Stimulated activated CD4-positive, alpha-beta T cell treated with anti-CD3 and anti-CD28 coated beads, Interleukin-4, amount 100 ng/mL, for 24 hours (primary cell): ENCODE measurements at places on chromosomes 5 and 9.

GRCh38 chr5:179344431-179345182 is 654 bp downstream of the ADAMTS2 start:
- no peak for DNase-seq

DNA sequence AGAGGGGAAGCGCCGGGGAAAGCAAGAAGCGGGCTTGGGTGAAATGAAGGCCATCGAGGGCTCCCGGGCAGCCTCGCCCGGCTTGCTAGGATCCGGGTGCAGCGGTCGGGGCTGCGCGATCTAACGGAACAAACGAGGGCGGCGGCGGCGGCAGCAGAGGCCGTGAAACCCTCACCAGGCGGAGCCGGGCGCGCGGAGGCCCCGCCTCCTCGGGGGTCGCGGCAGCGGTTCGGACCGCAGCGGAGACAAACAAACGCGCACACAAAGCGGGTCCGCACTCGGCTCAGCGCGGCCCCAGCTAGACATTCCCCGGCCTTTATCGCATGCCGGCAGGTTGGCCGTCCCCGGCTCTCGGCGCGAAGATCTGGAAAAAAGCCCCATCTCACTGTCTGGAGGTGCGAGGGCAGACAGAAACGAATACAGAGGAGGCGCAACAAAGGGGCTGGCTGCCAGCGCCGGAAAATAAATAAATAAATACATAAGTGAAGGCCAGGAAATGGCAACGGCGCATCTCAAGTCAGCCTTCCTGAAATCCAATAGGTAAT is 10.5 kb upstream of the TRIM36 start:
- DNase-seq, result peak; percentile 10

DNA sequence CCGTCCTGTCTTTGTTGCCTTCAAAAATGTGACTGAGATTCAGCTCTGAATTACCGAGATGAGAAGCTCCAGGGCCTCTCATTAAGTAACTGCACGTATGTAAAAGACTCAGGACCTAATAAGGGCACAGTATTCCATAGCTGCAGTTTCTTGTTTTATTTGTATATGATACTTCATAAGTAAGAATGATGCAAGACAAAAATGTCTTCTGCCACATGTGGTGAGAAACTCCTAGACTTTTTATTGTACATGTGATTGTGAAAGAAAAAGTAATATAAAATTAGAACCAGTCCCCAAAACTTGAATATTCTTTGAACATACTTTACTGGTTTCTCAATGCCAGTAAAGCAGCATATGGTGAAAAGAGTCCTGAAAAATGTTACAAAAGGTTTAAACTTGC is 110.1 kb upstream of the OTULINL start:
- no peak for DNase-seq

DNA sequence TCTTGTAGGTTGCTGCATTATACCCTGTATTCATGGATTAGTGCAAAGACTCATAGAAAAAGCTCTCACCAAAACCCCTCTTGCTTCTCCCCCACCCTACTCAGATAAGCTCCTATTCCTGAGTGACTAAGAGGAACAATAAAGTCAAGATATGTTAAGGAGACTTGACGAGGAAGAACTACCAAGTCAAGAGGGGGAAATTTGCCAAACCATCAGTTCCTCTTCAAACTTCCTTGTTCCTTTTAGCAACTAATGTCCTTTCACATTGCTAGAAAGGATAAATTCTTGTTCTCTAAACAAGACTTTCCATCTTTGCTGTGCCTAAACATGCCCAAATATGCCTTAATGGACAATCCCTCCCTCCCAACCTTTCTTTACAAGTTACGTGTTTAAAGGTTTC is 27.0 kb downstream of the CNOT8 start:
- DNase-seq, result no peak

- DNase-seq, result no peak
Observed at GRCh38 chr9:113609562-113610318, 146.2 kb downstream of the RGS3 start.

- no peak for DNase-seq
Observed at GRCh38 chr9:108751369-108751768, 104.4 kb downstream of the ACTL7B start.

GRCh38 chr5:123429993-123430392 is 6.8 kb upstream of the CEP120 start:
- no peak for DNase-seq

- no peak for DNase-seq
Observed at GRCh38 chr5:176180339-176180738, 57.9 kb upstream of the SIMC1 start.

DNA sequence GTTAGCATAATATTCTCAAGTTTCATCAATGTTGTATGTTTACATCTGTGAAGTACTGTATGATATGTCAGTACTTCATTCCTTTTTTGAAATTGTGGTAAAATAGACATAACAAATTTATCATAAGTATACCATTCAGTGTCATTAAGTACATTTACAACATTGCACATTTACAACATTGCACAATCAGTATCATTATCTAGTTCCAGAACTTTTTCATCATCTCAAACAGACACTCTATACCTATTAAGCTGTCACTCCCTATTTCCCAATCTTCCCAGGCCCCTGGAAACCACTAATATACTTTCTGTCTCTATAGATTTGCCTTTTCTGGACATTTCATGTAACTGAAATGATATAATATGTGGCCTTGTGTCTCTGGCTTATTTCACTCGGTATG is 75.1 kb upstream of the ATG10 start:
- no peak for DNase-seq

GRCh38 chr9:131033269-131034224 is 24.6 kb downstream of the LAMC3 start:
- DNase-seq, result no peak

DNA sequence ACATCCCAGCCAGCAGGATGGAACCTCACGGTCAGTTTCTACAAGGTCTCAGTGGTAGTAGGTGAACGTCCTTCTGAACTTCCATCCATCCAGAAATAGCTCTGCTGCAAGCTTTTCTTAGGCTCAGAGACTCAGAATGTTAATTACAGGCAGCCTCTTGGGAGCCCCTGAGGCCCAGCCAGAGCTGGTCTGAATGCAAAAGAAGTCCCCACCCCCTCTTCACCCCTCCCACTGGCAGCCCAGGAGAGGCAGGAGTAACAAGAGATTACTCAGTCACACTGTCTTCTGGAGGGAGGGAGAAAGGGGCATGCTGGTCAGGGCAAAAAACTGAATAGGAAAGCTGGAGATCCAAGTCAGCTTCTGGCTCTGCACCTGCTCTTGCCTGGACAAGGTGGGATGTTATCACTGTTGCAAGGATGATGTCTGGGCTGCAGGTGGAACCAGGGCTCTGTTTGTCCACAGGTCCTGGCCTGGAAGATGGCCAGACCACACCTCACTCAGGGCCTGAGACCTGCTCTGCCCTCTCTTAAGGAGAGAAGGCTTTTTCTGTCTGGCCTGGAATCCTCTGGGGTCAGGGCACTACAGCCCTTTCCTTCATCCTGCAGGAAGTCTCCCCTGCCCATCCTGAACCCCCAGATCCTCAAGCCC is 9.1 kb downstream of the ENHO start:
- no peak for DNase-seq

DNA sequence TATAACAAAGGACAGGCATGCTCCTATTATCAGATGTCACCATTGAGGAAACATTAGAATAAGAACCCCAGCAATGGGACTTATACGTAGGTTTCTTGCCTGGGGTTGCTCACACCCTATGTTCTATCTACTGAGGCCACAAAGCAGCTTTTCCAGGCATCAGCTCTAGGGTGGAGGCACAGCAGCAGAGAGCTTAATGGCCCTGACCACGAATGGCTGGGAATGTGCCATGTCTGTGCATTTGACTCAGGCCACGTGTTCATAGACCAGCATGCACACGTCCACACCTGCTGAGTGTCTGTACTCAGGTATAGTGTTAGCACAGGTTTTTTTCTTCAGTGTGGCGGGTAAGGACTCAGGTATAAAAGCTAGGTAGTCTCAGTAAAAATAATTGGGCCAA is 129.4 kb downstream of the AOPEP start:
- no peak for DNase-seq

- no peak for DNase-seq
Observed at GRCh38 chr5:43295202-43295601, 18.0 kb downstream of the HMGCS1 start.

DNA sequence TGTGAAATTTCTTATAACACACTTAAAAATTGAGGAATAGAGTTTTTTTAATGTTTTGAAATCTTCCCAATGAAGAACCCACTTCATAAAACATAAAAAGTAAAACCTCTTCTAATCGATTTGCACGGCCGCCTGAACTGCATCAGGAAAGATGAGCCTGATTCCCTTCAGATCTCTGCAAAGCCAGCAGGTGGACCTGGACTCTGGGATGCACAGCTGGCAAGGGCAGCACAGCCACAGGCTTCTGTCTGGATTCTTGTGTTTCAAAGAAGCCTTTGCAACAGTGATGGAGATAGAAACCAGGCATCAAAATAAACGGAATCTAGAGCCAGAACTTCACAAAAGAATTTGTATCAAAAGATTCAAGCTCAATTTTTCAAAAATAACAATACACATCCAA is 36.0 kb upstream of the SPATA31C2 start:
- DNase-seq, result no peak

- no peak for DNase-seq
Observed at GRCh38 chr9:83280268-83280667, 217.3 kb upstream of the RASEF start.

GRCh38 chr9:1804128-1804865 is 210.8 kb upstream of the SMARCA2 start:
- no peak for DNase-seq

DNA sequence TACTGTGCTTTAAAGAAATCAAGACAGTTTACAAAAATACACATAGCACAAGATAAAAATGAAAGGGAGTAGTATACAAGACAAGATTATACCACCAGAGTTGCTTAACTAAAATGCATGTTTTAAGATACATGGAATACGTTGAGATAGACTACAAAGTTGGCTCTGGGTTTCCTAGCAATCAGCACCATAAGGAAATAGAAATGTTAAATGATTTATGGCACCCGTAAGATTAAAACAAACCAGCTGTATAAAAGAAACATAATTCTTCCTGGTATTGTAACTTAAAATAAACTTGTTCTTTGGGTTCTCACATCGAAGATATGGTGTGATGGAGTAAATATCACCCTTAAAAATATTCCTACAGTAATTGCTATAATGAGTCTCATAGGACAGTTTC is 9.9 kb upstream of the CSNK1G3 start:
- no peak for DNase-seq

GRCh38 chr5:110361471-110361870 is 365.0 kb downstream of the TMEM232 start:
- DNase-seq, result no peak

DNA sequence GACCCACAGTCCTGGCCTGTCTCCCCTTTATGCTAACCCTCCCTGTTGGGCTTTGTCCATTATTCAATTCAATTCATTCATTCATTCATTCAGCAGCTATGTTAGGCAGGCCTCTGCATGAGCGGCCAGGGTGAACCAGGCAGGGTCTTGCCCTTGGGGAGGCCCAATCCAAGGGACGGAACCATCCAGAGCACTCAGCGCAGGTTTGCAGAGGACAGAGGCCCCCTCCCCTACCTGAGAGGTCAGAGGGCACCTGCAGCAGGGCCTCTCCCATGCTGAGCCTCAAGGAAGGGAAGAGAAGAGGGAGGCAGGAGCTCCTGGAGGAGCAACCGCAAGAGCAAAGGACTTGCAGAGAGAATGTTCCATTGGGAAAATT is 61.4 kb downstream of the C9orf50 start:
- no peak for DNase-seq

- DNase-seq, result no peak
Observed at GRCh38 chr9:126234681-126235335, 91.8 kb upstream of the MVB12B start.

DNA sequence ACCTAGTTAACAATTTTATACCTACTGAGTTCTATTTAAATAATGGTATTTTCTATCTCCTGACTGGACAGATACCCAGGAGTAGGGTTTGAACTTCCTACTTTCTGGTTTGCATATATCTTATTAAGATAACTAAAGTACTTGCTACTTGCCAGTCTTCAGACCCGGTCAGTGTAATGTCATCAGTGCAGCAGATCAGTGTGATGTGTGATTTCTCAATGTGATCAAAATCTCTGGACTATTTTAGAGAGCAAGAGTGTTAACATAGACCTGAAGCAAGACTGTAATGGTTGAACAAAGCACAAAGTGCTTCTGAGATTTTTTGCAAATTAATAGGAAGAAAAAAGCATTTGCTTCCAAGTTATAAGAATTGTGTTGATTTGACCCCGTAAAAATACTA is 6.8 kb downstream of the TMEM38B start:
- DNase-seq, result no peak

DNA sequence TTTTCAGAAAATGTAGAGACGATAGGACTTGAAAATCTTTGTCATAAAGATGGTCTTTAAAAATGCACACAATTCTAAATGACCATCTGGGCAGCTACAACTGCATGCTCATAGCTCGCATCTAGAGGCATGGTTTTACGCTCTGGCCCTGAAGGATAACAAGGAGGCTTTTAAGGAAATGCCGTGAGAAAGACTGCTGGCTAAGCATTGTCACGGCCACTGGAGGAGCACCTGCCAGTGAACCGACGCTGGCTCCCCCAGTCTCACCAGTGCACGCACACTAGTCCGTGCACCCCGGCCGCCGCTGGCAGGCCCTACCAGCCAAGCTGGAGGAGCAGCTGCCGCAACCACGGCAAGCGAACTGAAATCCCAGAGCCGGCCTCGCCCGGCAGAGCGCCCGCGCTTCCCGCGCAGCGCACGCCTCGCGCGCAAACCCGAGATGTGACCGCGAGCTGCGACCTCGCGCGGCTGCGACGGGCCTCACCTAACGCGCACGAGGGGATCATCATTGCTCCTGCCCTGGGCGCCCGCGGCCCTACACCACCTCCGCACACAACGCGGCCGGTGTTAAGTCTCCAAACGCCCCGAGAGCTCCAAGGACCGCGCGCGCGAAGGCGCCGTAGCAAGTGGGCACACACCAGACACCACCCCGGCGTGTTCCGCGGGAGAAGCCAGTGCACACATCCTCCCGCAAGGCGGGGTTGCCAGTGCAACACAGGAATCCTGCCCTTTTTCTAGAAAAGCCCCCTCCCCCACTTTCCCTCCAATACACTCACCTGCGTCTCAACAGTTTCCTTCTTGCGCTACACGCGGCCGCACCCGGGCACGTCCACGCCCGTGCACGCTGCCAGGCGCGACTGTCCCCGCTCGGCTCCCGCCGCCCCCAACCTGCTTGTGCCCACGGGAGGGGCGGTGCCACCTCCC is 5.3 kb downstream of the ELAVL2 start:
- no peak for DNase-seq

DNA sequence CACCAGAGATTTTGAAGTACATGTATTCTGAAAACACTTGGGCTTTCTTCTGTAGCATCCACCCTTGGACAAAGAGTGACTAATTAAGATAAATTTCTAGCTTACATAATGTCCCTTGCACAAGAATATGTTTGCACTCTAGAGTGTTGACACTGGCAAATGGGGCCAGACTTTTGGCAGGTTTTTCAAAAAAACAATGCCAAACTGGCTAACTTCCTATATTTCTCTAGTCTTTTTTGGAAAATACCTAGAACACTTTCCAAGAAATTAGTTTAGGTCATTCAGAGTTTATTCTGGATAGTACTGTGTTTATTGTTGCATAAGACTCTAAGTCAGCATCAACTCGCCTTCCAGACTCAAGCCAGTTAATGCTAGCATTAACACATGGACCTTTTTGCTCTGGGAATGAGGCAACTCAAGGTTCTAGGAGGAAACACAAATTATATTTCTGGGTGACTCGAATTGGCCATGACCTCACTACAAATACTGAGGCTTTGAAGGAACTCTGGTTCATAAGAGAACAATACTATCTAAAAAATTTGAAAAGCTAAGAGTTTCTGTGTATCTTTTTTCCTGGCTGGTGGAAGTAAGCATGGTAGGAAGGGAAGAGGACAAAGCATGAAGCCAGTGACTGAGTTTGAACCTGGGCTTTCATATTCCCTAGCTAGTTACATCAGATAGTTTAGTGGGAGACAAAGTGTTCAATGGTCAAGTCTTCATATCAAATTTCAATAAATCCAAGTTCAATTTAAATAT is 101.6 kb downstream of the NREP start:
- DNase-seq, result no peak
